ENCODE measurements at places on chromosomes 5 and 9.
A peak's percentile ranks its signal among the peaks of the same experiment; 100 is the strongest.

DNA sequence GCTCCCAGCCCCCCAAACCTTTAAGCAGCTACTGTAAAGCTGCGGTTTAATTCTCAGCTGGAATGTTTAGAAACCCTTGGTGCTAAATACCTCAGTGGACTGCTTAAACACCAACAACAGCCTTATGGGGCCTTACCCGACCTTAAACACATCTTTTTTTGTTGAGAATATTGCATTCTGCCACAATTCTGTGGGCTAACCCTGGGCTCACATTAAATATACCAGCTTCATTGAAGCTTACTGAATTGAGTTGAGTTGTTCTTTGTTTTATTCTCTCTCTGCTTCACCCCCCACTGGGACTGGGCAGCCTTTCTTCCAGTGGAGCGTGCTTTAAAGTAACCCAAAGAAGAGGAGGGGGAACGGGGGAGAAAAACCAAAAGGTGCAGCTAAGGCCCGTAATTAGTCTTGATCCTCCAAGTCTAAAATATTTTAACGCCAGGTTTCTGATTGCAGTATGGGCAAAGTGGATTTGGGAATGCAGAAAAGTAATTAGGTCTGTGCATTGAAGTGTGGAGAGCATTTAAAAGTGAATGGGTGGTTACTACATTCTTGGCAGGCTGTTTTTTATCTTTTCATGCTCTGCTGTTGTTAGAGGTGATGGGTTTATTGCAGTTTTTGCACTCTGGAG is 281.2 kb downstream of the NR2F1-AS1 start:
- DNase-seq, result no peak

DNA sequence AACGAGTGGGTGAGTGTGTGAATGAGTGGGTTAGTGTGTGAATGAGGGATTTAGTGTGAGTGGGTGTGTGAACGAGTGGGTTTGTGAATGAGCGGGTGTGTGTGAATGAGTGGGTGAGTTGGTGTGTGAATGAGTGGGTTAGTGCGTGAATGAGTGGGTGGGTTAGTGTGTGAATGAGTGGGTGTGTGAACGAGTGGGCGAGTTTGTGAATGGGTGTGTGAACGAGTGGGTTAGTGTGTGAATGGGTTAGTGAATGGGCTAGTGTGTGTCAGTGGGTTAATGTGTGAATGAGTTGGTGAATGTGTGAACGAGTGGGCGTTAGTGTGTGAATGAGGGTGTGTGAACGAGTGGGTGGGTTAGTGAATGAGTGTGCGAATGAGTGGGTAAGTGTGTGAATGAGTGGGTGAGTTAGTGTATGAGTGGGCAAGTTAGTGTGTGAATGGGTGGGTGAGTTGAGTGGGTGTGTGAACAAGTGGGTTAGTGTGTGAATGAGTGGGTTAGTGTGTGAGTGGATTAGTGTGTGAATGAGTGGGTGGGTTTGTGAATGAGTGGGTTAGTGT is 39.6 kb downstream of the NKD2 start:
- DNase-seq, result no peak

DNA sequence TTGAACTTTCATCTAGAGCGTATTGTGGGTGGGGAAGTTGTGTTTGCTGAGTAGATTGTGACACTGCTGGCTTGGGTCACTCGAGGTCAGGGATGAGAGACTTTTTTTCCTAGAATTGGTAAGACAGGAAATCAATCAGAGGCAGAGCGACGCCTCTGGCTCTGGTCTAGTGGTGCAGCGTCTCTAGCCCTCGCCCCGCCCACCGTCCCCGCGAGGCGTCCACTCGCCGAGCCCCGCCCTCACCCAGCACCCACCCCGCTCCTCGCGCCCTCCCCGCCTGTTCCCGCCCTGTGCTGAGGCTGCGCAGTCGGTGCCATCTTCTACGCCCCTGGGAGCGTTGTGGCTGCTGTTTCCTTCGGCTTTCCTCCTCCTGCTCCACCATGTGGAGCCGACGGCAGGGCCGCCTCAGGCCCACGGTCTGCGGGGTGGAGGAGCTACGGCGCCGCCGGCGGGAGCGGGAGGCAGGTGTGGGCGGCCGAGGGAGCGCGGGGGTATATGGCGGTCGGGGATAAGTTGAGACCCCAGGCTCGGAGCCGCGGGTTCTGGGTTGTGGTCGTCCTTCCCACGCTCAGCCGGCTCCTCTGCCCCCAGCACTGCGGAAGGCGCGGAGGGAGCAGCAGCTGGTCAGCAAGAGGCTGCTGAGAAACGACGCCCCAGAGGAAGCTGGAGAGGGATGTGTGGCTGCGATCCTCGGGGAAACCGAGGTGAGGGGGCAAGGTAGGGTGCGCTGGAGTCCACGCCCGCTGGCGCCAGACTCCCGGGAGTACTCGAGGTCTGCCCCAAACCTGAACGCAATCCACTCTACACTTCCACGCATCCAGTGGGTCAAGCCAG is at the start of gene TMCO6:
Gene TMCO6 (plus strand): TSS at position 304 of the 834 bp plus-strand sequence. CDS start 77 bp downstream, at position 381.
- peak; percentile 97 for DNase-seq

- DNase-seq, result no peak
Measured at GRCh38 chr5:126454081-126454480, 30.9 kb downstream of the GRAMD2B start.

- no peak for DNase-seq
Measured at GRCh38 chr9:109745335-109746283, 34.4 kb upstream of the PALM2AKAP2 start.

- DNase-seq, result no peak
Measured at GRCh38 chr9:8569823-8570222, 770.2 kb upstream of the DMAC1 start.

All from CD4-positive, alpha-beta T cell treated with Interleukin-17A for 1 hour (primary cell).